ENCODE measurements at places on chromosomes 1 and 21.

DNA sequence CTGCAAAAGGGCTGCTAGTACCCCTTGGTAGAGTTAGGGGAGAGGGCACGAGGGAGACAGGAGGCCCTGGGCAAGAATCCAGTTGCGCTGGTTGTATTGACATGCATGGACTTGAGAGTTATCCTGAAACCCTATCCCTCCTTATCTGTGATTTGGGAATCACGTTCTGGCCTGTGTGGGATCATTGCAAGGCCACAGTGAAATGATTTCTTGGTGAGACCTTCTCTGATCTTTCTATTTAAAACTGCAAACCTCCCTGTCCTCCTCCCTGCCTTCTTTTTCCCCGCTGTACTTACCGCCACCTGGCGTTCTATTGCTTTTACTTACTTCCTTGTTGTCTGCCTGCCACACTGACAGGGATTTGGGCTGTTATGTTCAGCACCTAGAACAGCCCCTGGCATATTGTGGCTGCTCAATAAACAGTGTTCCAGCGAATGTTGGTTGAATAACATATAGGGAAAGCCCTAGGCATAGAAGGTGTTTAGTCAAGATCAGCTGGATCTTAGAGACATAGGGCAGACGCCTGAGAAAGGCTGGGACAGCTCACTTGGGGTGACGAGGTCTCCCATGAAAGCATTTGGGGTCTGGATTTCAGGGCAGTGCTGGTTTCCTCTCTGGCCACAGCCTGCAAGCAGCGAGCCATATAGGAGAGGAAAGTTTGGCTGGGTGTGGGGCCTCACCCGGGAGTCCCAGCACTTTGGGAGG lies 25.6 kb downstream of the ALPL start:
- no peak for DNase-seq

- DNase-seq: no peak
These were observed 16.2 kb upstream of the MNDA start for GRCh38 chr1:158814970-158815369.

- no peak for DNase-seq
These were observed 83.1 kb downstream of the INTS7 start for GRCh38 chr1:211952299-211952698.

GRCh38 chr1:116128664-116129063 lies 17.5 kb downstream of the MAB21L3 start:
- DNase-seq: no peak

- DNase-seq: no peak
These were observed 30.2 kb downstream of the LTN1 start for GRCh38 chr21:28962465-28962864.

DNA sequence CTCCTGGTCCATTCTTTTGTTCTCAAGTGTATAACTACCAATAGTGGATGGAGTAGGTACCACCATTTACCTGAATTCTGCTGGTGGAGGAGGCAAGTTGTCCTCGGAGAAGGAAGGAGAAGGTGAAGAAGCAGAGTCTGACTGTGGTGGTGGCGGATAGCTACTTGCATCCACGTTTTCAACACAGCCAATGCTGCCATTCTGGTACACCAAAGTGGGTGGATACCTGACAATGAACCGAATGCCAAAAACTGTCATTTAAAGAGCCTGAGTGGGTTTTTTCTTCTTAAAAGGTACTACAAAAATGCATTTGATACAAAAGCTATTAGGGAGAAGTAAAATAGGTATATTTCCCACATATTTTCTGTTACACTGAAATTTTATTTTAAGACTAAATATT lies 20.1 kb downstream of the GPR3 start:
- no peak for DNase-seq

- no peak for DNase-seq
These were observed 316.1 kb downstream of the AJAP1 start for GRCh38 chr1:4970532-4970931.

DNA sequence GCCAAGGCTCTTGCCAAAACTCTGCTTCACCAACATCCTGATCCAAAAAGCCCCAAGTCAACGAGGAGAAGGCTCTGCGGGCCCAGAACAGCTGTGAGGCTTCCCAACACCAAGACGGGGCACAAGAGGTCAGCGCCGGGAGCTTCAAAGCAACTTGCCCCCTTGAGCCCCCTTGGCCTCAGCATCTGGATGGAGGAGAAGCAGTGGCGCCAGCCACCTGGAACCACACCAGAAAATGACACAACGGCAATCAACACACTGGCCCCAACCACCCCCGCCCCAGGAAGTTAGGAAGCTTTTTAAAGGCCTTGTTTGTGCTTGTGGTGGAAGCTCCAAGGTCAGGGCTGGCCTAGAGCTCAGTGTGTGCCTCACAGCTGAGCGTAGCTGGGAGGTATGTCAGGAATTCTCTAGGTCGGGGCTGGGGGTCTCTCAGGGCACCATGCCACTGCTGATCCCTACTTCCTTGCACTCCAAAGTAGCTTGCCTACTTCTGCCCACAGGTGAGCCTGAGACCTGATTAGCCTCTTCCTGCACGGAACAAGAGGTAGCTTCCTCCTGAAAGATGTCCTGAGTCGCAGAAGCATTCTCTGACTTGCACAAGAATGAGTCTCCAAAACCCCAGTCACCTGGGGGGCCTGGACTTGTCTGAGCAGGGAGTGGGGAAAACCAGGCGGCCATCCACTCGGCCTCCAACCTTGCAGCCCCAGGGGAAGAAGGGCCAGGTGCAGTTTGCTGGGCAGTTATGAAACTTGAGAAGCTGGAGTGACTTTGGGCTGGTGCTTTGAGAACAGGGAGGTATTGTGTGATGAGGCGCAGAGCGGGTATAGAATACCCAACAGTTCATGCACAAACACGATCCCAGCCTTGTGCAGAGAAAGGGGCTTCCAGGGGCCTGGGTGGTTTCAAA lies 9.7 kb upstream of the SRP9 start:
- no peak for DNase-seq

Measured in NCI-H345 (cell line).